Liver (tissue), 10 donors: ENCODE measurements at places on chromosomes 12 and 14. TPM values are rescaled to one million over a fixed set of nuclear protein-coding genes. Genes with fewer than 3 reads are reported as not detected.

- no peak overlapping the region for H3K27ac ChIP-seq
- H3K4me3 ChIP-seq: no peak overlapping the region
- H3K27me3 ChIP-seq: no peaks in the 10 kb centered on the region
- DNase-seq: no peak
- peaks cover 8% of the 10 kb centered on the region for H3K4me1 ChIP-seq
- peaks cover 2% of the 10 kb centered on the region for H3K36me3 ChIP-seq
Observed at GRCh38 chr12:12336511-12336910, 13.5 kb downstream of the MANSC1 start.

DNA sequence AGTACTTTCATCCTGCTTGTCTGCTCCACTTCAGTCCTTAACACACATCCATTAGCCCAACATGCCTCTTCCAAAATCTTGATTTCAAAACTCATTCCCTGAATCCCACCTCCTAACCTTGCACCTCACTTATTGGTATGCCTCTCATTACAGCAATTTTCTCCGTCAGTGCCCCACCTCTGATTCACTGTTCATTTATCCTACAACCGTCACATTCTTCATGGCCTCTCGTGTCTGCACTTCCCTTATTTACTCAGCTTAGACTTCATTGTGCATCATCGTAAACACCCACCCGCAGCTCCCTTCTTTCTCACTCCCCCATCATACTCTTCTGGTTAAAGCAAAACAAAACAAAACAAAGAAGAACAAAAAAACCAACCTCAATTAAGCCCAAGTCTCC is 160.6 kb upstream of the HMGA2 start:
- peaks cover 5% of the 10 kb centered on the region for H3K27me3 ChIP-seq
- DNase-seq: no peak
- H3K4me1 ChIP-seq: no peaks in the 10 kb centered on the region
- no peaks in the 10 kb centered on the region for H3K36me3 ChIP-seq
- H3K4me3 ChIP-seq: no peak overlapping the region
- no peak overlapping the region for H3K27ac ChIP-seq

- no peak overlapping the region for H3K27ac ChIP-seq
- H3K27me3 ChIP-seq: no peaks in the 10 kb centered on the region
- no peaks in the 10 kb centered on the region for H3K4me1 ChIP-seq
- no peak for DNase-seq
Observed at GRCh38 chr12:116783525-116784237, 45.6 kb downstream of the RNFT2 start.

GRCh38 chr14:92563765-92564285 is 50.2 kb downstream of the RIN3 start:
- H3K27me3 ChIP-seq: no peaks in the 10 kb centered on the region
- H3K27ac ChIP-seq: no peak overlapping the region
- H3K4me3 ChIP-seq: no peak overlapping the region

DNA sequence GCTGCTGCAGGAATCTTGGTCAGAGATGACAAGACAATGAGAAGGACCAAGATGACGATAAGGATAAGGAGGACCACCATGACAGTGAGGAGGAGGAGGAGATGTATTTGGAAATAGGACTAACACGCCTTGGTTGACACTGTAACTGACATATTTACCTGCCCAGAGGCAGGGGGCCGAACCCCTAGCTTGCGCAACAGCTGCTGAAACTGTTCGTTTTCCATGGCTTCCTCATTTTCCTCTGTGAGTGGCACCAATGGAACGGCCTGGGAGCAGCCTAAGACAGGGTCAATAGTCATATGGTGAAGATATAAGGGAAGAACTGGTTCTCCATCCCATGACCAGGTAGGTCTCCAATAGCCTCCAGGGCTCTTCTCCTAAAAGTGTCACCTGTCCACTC is 28.8 kb downstream of the TIMELESS start:
- H3K4me1 ChIP-seq: peaks cover 4% of the 10 kb centered on the region
- no peak overlapping the region for H3K4me3 ChIP-seq
- no peak overlapping the region for H3K27ac ChIP-seq

- H3K36me3 ChIP-seq: no peaks in the 10 kb centered on the region
- no peaks in the 10 kb centered on the region for H3K27me3 ChIP-seq
- H3K4me3 ChIP-seq: no peak overlapping the region
- peaks cover 13% of the 10 kb centered on the region for H3K4me1 ChIP-seq
- DNase-seq: no peak
- no peak overlapping the region for H3K27ac ChIP-seq
Observed at GRCh38 chr12:124646385-124647230, 79.2 kb upstream of the NCOR2 start.

- H3K27me3 ChIP-seq: no peaks in the 10 kb centered on the region
- no peak overlapping the region for H3K27ac ChIP-seq
- DNase-seq: no peak
- no peak overlapping the region for H3K4me3 ChIP-seq
- H3K36me3 ChIP-seq: no peaks in the 10 kb centered on the region
Observed at GRCh38 chr12:119660076-119660475, 7.9 kb upstream of the PRKAB1 start.

- DNase-seq: no peak
- no peak overlapping the region for H3K27ac ChIP-seq
- no peak overlapping the region for H3K4me3 ChIP-seq
- H3K4me1 ChIP-seq: no peaks in the 10 kb centered on the region
Observed at GRCh38 chr12:107875786-107876185, 101.3 kb downstream of the ASCL4 start.

DNA sequence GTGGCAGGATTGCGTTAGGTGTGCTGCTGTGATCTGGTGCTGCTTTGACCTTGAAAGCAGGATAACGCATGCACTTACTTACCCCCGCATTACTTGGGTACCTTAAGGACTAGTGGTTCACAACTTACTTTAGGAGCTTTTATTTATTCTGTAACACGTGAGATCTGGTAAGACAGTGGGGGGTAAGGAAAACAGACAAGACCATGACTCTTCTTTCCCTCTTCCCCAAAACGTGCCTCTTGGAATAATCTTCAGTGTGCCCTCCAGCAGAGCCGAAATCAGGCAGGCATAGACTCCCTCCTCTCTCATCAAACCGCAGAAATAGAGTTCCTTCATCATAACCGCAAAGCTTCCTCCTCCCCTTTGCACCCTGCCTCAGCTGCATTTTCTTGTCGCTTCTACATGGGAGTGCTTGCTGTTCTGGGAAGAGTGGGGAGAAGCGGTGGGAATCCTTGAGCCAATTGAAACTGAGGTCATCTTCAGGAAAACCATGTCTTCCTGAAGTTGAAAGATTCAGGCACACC is 43.4 kb downstream of the RAD52 start:
- H3K27ac ChIP-seq: no peak overlapping the region
- H3K27me3 ChIP-seq: no peaks in the 10 kb centered on the region
- no peak for DNase-seq
- H3K36me3 ChIP-seq: peaks cover 7% of the 10 kb centered on the region
- no peak overlapping the region for H3K4me3 ChIP-seq

- H3K4me3 ChIP-seq: no peak overlapping the region
- no peaks in the 10 kb centered on the region for H3K36me3 ChIP-seq
- no peaks in the 10 kb centered on the region for H3K4me1 ChIP-seq
- H3K27ac ChIP-seq: no peak overlapping the region
- H3K27me3 ChIP-seq: no peaks in the 10 kb centered on the region
- no peak for DNase-seq
Observed at GRCh38 chr14:84167026-84167425, 1362.9 kb upstream of the FLRT2 start.

Gene ITGB7
- total RNA-seq: 1.7 TPM

Gene NRXN3
- total RNA-seq: 1.2 TPM

Gene INSM2
- total RNA-seq: under 0.01 TPM

Gene IPO8
- total RNA-seq: 22.2 TPM

Gene RGS6
- 5.3 TPM for total RNA-seq

Gene UNC79
- 0.08 TPM for total RNA-seq

Gene TMEM63C
- 1.6 TPM for total RNA-seq

Gene VAMP1
- 5.8 TPM for total RNA-seq

Gene PPFIBP1
- 65.8 TPM for total RNA-seq
